ENCODE measurements at places on chromosomes 16 and 17.

DNA sequence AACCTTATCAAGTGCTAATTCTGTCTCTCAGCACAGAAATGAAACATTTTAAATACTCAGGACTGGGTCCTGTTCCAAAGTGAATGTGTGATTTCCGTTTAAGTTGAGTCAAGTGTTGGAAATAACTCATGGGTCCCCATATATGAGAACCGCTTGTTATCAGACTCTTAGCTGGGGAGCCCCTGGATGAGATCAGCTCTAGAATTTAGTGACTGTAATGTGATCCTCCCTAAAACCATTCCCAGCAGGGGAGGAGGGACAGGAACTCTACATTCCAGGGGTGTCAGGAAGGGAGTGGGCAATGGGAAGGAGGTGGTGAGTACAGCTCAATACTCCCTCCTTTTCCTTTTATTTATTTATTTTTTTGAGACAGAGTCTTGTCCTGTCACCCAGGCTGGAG is 37.5 kb downstream of the OTOA start:
- no peak for DNase-seq

DNA sequence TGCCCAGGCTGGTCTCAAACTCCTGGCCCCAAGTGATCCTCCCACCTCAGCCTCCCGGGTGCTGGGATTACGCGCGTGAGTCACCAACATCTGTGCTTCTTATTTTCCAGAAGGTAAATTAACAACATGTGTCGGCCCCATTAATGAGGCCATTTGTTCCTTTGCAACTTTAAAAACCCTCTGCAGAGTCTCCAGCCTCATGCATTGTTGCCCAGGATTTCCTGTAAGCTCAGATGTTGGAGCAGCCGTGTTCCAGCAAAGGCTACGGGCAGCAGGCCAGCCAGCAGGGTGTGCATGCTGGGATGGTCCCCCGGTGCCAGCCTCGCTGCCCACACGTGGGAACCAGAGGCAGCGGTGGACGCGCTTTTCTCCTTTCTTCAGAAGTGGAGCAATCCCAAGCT is 19.1 kb upstream of the HEXD start:
- peak; percentile 99 for DNase-seq

GRCh38 chr17:55413825-55414489 is 7.7 kb downstream of the MMD start:
- no peak for DNase-seq

DNA sequence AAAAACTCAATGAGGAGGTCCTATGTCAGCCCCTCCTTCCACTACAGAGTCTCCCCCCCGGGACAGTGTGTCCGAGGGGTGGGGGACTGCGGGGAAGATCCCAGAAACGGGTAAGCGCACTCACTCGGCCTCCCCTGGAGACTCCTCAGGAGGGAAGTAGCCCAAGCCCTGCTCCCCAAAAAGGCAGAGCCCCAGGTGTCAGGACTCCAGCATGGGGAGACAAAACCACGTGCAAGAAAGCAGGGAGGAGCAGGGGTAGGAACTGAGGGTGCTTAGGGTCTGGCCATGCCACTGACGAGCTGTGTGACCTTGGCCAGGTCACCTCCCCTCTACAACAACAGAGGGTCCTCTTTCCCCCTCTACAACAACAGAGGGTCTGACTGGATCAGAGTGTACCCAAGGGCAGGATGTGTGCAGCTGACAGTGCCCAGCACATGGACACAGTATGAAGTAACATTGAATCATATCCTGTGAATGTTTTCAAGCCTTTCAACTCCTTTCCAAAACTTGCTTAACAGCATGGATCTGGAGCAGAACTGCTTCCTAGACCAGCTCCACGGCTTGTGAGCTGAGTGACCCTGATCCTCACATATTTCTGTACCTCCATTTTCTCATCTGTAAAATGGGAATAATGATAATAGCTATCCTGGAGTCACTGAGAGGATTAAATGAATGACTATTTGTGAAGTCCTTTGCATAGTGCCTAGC is 2.1 kb upstream of the NAGS start:
- DNase-seq = peak; percentile 95

- DNase-seq = no peak
Measured at GRCh38 chr17:63023049-63023448, 57.0 kb downstream of the TANC2 start.

- no peak for DNase-seq
Measured at GRCh38 chr16:75931970-75932369, 205.7 kb upstream of the CPHXL start.

DNA sequence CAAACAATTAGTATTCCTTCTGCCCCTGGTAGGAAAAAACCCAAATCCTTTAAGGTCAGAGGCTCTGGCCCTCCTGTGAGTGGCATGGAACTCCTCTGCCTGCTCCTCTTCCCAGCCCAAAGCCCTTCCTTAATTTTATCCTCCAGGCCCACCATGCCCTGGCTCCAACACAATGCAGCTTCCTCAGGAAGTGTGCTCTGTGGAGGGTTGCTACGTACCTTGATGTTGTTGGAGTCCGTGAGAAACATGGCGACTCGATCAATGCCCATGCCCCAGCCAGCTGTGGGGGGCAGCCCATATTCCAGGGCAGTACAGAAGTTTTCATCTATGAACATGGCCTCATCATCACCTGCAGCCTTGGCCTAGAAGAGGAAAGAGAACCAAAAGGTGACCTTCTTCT is 5.3 kb upstream of the ADAT1 start:
- no peak for DNase-seq

GRCh38 chr17:27457731-27458523 is 1.7 kb downstream of the KSR1 start:
- DNase-seq = no peak

DNA sequence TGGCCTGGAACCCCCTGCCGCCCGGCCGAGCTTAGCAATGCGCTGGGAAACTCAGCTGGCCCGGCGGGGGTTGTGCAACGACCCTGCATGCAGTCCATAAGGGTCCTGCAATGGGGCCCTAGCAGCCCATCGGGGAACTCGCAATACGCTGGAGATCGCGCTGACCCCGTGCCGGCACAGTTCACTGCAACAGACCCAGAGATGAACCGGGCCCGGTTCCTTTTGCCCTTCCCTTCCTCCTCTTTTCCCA is 375 bp downstream of the SLC25A11 start:
- no peak for DNase-seq

DNA sequence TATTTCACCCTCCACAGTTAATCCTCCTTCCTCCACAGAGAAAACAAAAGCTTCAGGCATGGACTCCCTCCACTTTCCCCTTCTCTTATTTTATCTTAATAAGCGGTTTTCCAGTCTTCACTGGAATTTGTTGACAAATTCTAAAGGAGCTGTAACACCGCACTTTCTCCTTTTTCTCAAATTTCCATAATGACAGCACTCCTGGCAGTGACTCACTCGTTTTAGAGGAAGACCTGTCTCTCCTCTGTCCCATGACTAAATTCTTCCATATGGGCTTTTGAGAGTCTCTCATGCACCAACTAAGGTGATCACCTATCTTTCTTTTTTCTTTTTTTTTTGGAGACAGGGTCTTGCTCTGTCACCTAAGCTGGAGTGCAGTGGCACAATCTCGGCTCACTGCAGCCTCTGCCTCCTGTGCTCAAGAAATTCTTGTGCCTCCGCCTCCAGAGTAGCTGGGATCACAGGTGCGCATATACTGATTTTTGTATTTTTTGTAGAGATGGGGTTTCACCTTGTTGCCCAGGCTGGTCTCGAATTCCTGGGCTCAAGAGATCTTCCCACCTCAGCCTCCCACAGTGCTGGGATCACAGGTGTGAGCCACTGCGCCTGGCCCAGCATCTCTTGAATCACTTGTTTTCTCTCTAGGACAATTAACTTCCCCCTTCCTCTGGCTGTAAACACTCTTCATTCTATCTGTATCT is 7.7 kb downstream of the ITGAM start:
- no peak for DNase-seq

DNA sequence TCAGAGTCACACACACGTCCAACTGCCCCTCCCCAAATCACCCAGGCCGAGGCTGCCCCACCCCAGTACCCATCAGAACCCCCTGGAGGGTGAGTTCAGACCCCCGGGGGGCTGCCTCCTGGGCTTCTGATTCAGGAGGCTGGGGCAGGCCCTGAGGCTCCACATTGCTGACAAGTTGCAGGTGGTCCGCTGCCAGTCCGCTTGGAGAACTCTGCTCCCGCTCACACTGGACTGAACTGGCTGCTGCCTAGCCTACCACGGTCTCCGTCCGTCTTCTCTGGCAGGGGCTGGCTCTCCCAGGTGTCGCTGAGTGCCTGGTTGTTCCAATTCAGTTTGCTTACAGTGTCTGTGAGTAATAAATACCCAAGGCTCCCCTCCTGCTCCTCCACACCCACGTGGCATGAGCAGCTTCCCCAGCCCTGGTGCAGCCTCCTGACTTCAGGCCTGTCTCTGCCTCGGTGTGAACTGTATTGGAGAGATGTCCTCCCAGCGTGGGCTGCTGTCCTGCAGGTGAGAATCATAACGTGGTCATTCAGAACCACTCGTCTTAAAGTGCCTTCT is 163.4 kb downstream of the LAT start:
- DNase-seq = peak; percentile 25

DNA sequence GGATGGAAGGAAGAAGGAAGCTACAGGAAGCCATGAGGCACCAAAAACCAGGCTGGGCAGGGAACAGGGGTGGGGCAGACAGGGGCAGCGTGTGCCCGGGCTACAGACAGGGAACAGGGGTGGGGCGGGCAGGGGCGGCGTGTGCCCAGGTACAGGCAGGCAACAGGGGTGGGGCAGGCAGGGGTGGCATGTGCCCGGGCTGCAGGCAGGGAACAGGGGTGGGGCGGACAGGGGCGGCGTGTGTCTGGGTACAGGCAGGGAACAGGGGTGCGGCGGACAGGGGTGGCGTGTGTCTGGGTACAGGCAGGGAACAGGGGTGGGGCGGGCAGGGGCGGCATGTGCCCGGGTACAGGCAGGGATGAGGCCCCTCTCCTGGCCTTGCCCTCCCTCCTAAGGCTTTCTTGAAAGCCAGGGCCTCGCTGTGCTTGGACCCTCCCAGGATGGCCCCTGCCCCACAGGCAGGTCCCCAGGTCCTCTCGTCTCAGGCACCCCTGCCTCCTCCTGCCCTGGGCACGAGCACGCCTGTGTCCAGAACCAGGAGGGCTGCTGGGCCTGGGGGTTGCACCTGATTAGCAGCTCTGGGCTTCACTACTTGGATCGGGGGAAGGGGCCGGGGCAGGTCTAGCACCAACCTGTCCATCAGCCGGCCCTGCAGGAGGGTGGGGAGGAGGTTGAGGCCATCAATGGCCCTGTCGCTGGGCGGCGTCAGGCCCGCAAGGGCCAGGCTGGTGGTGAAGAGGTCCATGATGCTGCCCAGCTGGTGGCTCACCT is 14.5 kb upstream of the APRT start:
- no peak for DNase-seq

GRCh38 chr16:79628988-79629387 is 28.5 kb upstream of the MAF start:
- DNase-seq = no peak

GRCh38 chr17:64157669-64158180 is 27.8 kb upstream of the ERN1 start:
- DNase-seq = no peak

GRCh38 chr16:1014771-1015495 is 33.4 kb downstream of the SOX8 start:
- DNase-seq = no peak

DNA sequence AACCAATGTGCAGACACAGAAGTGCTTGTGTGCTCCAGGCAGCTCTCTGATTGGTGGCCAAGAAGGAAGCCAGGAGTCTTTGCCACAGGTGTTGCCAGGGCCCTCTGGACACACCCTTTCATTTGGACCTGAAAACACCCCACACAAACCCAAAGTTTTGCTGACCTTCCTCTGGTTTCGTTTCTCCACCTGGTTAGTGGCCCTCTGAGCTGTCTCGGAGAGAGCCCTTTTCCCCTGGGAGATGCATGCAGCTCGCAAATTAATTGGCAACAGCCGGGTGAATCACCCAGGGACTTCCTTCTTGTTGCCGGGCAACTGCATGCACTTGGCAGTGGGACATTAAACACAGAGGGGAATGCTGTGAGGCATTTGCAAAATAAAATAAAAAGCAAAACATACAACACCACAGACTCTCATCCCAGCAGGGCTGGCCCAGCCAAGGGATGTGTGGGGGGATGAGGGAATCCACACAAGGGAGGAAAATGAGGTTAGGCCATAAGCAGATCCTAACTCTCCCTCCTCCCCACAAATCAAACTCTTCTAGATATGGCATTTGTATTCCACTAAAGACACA is 286.6 kb downstream of the SOX9 start:
- peak; percentile 96 for DNase-seq

GRCh38 chr16:72198021-72198711 is 26.2 kb upstream of the PMFBP1 start:
- DNase-seq = peak; percentile 93

- no peak for DNase-seq
Measured at GRCh38 chr17:6623941-6624340, 16.6 kb downstream of the KIAA0753 start.

DNA sequence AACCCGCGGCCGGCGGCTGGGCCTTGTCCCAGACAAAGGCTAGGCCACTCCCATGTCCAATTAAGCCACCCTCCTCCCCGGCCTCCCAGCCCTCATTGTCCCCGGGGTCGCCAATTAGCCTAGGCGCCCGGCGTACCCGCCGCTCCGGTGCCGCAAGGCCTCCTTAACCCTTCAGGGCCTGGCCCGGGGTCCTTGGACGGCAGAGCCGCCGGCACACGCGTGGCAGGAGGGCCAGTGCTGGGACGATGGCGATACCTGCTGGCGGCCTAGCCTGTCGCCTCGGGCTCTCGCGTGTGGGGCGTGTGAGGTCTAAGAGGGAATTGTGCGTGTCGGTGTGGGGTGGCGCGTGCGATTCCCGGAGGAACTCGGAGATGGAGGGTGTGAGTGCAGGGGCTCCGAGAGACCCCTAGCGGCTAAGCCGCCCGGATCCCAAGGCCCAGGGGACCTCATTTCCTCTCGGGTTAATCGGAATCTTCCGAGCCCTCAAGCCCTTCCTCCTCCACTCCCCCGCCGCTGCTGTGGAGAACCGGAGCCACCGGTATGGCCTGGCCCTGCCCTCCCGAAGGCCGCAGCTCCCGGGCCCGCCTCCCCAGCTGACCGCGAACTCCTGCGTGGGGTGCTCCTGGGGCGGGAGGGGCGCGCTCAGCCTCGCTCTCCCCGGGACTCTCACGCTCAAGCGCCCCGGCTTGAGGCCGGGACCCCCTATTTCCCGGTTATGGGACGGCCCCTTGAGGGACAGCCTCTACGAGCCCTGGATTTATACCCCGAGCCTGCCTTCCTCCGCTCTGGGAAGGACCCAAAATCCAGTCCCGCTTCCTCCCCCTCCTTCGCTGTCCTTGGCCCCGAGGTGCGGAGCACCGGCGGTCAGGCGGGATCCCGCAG is 11.9 kb downstream of the TBX2 start:
- DNase-seq = peak; percentile 76

GRCh38 chr17:32742681-32743538 is 134.0 kb downstream of the MYO1D start:
- DNase-seq = peak; percentile 27
